ENCODE measurements at places on chromosomes 3 and 15. TPM values are rescaled to one million over a fixed set of nuclear protein-coding genes. Genes with fewer than 3 reads are reported as not detected.

DNA sequence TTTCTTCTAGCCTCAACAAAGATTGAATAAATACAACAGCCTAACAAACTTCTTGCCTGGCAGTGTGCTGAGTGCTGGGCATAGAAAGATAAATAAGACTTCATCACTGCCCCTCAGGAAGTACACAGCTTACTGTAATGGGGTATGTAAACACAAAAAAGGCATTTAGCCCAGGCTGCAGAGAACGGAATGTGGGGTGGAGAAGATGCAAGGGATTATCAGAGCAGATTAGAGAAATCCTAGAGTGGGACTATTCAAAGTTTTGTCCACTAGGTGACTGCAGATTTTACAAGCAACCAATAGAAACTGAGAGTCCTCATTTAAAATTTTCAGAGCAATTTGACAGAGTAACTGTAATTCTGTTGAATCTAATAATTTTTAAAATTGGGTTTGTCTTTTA is 35.4 kb upstream of the TSC22D2 start:
- DNase-seq, result no peak

GRCh38 chr15:75606711-75607699 is 18.5 kb downstream of the SNUPN start:
- DNase-seq, result no peak

GRCh38 chr15:63052077-63052841 is 9.7 kb downstream of the TPM1 start:
- DNase-seq, result no peak

DNA sequence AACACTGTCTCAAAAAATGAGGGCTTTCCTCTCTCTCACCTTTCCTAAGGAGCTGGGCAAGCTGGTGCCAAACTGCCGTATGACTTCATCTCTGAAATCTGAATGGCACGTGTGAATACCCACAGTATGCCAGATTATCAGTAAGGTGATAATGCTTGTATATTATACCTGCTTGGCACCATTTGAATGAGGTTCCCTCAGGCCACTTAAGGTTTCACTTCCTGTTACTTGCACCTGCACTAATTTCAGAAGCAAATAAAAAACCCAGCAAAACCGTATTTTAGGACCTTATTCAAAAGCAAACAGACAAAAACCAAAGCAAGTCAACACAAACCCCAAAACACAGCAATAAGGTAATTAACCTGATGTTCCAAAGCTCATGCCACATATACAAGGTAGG is 19.7 kb downstream of the FOXP1 start:
- DNase-seq, result no peak

The DGKG gene
- total RNA-seq, result 18.2 TPM

Data from left ventricle myocardium superior (tissue), 1 donor.